ENCODE measurements at places on chromosomes 2 and 18.

GRCh38 chr2:66192888-66193287 is 242.0 kb upstream of the MEIS1 start:
- no peak for DNase-seq

GRCh38 chr18:5065615-5066014 is 131.4 kb downstream of the AKAIN1 start:
- no peak for DNase-seq

- no peak for DNase-seq
These were observed 166.2 kb downstream of the ATAD2B start for GRCh38 chr2:23760736-23761135.

- no peak for DNase-seq
These were observed 103.7 kb upstream of the NABP1 start for GRCh38 chr2:191574232-191574631.

- DNase-seq = no peak
These were observed 352.9 kb upstream of the NETO1 start for GRCh38 chr18:73220663-73221062.

DNA sequence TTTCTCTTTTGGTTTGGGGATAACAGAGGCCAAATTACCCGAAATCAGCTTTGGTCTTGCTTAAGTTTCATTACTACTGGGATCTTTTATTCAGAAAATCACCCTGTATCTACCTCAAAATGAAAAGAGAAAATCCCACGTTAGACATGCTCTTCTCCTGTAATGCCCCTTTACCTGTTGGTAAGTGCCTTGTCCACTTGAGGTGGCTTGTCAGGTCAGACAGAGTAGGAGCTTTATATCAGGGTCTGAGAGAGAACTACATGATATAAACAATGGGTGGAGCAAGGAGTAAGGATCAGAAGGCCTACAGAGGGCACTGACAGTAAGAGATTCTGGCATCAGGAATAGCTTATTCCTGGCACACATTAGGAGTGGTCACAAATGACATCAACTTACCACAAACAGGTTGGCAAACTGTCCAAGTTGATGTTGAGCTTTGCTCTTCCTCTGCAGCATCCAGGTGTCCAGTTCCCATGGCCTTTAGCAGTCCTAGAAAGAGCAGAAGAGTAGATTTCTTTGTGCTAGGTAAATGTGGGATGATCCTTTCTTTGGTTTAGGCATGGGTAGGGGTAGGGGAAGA is at the start of gene REG1B:
REG1B (minus strand) TSS at position 209 of the 580 bp plus-strand sequence. CDS start 381 bp downstream, outside the sequence.
- DNase-seq = no peak

DNA sequence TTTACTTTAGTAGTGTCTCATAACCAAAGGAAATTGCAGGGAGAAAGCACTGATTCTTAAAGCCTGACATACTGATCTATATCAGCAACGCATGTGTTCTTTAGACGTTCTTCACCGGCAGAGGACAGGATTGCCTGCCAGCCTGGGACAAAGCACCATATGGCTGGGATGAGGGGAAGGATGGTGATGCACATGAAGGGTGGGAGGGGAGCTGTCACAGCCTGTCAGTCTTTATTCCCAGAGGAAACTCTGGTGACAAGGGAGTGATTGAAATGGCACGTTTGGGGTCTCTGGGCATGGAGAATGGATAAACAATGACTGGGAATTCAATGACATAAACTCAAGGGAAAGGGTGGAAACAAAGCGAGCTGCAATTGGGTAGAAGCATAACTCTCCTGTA is 808.1 kb downstream of the DCC start:
- peak; percentile 14 for DNase-seq

- DNase-seq = peak; percentile 11
These were observed 61.4 kb downstream of the SOS1 start for GRCh38 chr2:39059366-39059952.

- no peak for DNase-seq
These were observed 48.9 kb upstream of the MYL1 start for GRCh38 chr2:210363876-210364275.

GRCh38 chr2:70738159-70738558 is 29.8 kb downstream of the ADD2 start:
- DNase-seq = no peak

DNA sequence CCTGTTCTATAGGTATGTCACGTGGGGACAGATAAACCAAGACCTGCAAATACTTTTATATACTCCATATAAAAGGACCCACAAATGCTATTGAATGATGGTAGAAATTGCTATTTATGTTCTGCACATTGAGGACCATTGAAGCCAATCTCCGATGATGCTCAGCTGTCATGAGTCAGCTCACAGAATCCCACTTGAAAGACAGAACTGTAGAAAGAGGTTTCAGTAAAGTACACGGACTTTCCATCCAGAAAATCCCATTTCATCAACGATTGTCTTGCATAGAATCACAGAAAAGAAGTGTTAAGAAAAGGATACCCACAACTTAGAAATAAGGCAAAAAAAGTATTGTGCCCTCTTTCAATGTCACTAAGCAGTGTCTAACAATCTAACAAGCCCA is 169.0 kb upstream of the COPS8 start:
- no peak for DNase-seq

- DNase-seq = no peak
These were observed 67.1 kb upstream of the DSG1 start for GRCh38 chr18:31250902-31251301.

- DNase-seq = no peak
These were observed 22.8 kb downstream of the GALNT1 start for GRCh38 chr18:35604369-35604768.

DNA sequence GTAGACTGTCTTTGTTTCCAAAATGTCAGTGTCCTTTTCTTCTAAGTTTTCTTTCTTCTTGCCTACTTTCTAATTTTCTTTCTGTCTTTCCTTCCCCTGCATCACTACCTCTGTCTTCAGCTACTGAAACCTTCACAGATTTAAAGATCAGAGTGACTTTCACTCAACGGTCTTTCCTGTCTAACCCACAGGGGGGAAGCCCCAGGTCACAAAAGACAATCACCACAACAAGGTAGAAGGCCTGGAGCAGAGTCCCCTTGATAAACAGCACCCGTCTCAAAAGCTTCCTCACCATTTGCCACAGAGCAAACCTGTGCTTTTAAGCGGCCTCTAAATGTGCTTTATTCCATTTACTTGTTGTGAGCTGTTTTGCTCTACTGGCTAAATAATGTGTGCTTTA is 665.4 kb downstream of the BCL11A start:
- no peak for DNase-seq

GRCh38 chr2:143633419-143633818 is 504.2 kb downstream of the ARHGAP15 start:
- no peak for DNase-seq

DNA sequence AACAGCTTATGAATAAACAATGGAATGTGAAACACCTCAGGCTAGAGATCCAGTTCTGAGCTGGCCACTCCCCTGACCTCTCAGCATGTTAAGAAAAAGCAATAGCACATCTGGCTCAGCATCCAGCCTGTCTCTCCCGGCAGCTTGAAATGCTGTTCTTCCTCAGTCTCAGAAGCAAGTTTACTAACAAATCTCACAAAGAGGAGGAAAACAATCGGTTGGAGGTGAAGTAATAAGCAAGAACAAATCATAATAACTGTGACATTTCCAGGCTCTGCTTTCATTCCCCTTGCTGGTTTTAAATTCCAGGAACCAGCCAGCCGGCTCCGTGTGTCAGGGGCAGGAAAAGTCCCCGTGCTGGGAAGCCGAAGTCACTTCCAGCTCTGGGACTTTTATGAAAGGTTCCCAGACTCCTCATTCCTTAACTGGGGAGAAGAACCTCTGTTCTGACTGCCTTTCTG is 133.9 kb upstream of the ARL4C start:
- no peak for DNase-seq

DNA sequence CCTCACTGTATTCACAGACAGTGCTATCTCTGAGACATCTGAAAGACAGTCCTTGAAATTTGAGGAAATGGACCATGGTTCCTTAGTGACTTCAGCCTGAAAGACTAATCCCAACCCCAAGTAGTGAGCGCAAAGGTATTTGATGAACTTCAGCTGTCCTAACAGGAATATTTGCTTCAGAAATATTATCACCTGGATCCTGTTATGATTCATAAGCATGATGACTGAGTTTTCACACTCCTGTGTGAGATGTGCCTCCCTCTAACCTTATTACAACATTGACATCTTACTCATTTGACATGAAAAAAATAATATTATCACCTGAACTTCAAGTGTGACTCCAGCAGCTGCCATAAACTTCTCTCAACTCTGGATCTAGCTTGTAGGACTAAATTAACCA is 11.6 kb upstream of the MRPL19 start:
- DNase-seq = no peak

- DNase-seq = no peak
These were observed 306.0 kb upstream of the TCF4 start for GRCh38 chr18:55893948-55894347.

DNA sequence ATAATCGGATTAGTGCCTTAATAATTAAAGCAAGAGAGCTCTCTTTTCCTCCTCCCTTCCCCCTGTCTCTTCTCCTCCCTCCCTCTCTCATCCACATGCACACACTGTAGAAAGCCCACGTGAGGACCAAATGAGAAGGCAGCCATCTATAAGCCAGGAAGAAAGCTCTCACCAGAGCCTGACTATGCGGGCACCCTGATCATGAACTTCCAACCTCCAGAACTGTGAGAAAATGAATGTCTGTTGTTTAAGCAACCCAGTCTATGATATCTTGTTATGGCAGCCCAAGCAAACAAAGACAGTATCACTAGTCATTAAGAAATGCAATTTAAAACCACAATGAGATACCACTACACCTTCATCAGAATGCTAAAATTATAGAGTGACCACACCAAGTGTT is 220.3 kb downstream of the EN1 start:
- no peak for DNase-seq

- no peak for DNase-seq
These were observed 96.0 kb downstream of the HNMT start for GRCh38 chr2:138060301-138060635.

DNA sequence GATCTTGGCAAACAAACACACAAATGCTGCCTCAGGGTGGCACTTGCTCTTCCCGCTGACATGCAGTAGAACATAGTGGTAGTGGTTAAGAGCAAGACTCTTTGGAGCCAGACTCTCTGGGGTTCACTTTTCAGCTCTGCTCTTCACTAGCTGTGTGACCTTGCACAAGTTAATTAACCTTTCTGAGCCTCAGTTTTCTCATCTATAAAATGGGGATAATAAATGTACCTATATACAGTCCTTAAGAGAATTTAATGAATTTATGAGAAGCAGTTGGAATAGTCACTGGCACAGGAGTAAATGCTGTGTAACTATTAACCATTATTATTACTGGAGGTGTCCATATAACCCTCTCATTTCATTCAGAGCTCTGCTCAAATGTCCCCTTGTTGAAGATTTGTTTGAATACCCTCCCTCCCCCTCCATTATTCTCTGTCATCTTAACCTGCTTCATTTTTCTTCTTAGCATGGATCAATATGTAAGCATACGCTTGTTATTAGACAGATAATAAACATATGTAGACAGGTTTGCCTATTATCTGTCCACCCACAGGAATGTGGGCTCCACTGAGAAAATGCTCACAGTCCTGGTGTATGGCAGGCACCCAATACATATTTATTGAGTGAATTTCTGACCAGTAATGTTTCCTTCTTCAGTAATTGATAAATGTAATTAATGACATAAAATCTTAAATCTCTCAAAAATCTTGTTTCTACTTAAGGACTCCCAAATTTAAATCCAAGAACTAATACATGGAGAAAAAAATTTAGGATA is 64.5 kb downstream of the TSPYL6 start:
- DNase-seq = no peak

- peak; percentile 51 for DNase-seq
These were observed 496.9 kb upstream of the HNMT start for GRCh38 chr2:137467246-137467862.

DNA sequence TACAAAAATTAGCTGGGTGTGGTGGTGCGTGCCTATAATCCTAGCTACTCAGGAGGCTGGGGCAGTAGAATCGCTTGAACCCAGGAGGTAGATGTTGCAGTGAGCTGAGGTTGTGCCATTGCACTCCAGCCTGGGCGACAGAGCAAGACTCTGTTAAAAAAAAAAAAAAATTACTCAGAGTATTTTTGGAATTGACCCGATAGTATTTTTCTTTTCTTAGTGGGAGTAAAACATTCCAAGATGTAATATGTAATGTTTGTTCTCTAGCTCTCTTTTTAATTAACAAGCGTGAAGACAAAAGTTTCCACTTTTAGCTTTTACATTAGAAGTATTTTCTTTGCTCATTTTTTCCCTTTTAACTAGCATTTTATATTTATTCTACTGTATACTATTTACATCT is 12.0 kb upstream of the TMEM18 start:
- DNase-seq = no peak

DNA sequence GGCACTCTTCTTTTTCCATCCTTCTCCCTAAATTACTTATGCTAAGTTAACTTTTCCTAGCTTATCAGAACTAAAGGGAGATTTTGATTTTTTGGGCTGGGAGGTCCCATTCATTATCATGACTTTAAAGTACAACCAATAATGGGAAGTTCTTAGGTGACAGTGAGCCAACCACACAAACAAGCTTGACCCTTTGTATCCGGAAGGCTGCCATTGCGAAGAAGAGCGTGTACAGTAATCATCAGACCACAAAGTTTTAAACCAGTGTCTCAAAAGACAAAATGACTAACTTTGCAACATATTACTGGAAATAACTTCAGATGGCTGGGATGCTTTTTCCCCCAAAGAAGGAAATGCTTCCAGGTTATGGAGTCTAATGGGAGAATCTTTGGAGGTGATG is 298.1 kb downstream of the TGIF1 start:
- DNase-seq = no peak

- DNase-seq = no peak
These were observed 19.5 kb downstream of the ARHGAP15 start for GRCh38 chr2:143148757-143149156.

DNA sequence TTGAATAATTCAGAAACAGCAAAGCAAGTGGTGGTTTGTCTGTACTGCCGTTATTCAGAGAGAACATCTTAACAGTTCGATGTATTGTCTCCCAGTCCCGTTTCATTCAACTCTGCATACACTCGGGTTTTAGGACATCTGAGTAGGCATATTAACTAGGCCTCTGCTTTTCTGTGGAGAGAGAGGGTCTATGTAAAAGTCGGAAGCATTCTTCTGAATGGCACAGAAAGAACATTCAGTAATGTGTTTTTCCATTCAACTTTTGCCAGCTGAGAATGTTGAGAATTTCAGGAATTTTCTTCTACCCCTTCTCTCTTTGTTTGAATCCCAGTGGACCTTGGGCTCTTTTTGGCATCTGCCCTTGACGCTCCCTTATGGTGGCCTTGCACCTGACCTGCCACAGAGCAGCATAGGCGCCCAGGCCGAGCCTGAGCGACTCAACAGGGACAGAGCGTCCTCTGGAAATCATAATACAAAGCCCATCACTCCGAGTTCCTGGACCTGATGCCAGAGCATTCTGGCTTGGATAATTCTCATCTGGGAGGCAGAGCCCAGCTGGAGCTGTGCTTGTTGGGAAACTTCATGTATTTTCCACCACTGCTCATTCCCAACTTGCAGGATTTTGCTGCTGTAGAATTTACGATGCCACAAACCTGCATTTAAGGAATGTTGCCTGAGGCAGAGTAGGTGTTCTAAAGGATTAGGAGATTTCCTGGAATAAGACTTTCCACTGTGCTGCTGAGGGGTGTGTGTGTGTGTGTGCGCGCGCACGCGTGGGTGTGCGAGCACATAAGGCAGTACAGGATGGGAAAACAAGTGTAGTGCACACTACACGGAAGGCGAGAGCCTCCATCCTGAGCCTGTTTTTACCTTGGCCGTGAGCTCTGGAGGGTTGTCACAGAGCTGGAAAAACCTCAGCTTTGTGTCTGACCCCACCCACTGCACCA is 77.2 kb upstream of the TXNDC2 start:
- DNase-seq = peak; percentile 72

GRCh38 chr18:22063672-22064071 is 105.7 kb upstream of the GATA6 start:
- no peak for DNase-seq

Data from Ammon's horn (tissue), 1 donor.